Stimulated activated CD4-positive, alpha-beta T cell treated with anti-CD3 and anti-CD28 coated beads, Interleukin-2, amount 100 ng/mL, for 24 hours (primary cell): ENCODE measurements at places on chromosomes 5 and 9.
A peak's percentile ranks its signal among the peaks of the same experiment; 100 is the strongest.

DNA sequence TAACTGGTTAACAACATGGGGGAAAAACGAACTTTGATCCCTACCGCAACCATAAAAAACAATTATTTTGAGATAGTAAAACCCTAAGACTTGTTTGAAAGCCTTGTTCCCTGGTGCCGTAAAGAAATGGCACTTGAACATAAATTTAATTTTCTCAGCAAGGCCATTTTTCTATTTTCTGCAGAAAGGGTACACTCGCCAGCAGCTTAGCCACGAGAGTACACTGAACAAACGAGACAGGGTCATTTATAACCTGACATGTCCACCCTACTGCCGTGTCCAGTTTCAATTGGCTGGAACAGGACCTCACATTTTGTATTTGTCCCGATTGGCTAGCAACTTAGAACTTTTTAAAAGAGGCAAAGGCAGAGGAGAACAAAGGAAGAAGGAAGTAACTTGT, 26.8 kb downstream of the FBXW11 start:
- no peak for DNase-seq

GRCh38 chr9:21806644-21807043, 4.2 kb downstream of the MTAP start:
- no peak for DNase-seq

GRCh38 chr5:14944350-14944739, 72.8 kb upstream of the ANKH start:
- no peak for DNase-seq

GRCh38 chr5:3331819-3332218, 263.8 kb upstream of the IRX1 start:
- DNase-seq = no peak

GRCh38 chr5:143051244-143052058, 281.3 kb downstream of the ARHGAP26 start:
- no peak for DNase-seq

- DNase-seq = peak; percentile 50
Measured at GRCh38 chr5:170254056-170254455, 21.3 kb downstream of the C5orf58 start.

- DNase-seq = no peak
Measured at GRCh38 chr5:16179936-16180788, 571 bp upstream of the MARCHF11 start.

DNA sequence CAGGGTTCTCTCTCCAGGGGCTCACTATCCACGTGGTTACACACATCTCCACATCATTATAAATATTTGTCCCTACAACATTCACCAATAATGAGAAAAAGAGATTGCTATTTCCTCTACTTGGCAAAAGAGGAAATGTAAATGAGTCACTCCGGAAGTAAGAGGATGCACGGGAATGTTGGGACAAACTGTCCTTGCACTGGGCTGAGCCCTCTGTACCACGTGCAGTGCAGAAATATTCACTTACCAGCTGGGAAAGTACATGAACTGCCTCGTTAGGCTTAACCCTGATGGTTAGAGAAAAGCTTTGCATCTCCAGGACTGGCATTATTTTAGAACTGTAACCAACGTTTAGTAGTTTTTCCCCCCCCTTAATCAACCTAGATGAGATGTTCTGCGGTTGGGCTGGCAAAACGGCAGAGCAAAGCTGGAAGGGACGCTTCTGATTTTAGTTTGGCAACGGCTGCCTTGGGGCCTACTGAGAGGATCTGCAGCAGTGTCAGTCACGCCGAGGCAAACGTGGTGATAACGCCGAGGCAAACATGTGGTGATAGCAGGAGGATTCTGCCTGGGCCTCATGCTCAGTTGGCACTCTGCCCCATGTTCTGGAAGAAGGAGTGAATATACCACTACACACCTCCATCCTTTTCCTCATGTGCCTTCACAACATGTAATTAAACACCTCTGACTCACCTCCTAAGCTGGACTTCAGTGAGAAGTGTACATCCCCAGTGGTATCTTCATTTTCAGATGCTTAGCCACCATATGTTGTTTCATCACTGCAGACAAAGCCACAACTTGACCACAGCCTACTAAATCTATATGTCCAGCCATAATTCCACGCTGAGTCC, 661.4 kb upstream of the KLF4 start:
- DNase-seq = no peak

- no peak for DNase-seq
Measured at GRCh38 chr9:136010615-136011361, 49.6 kb upstream of the UBAC1 start.

- DNase-seq = no peak
Measured at GRCh38 chr5:130206686-130207085, 302.4 kb downstream of the CHSY3 start.

GRCh38 chr9:114653556-114654159, 3.9 kb downstream of the TEX53 start:
- DNase-seq = peak; percentile 82

- DNase-seq = no peak
Measured at GRCh38 chr9:16184964-16185646, 632.3 kb downstream of the CCDC171 start.

DNA sequence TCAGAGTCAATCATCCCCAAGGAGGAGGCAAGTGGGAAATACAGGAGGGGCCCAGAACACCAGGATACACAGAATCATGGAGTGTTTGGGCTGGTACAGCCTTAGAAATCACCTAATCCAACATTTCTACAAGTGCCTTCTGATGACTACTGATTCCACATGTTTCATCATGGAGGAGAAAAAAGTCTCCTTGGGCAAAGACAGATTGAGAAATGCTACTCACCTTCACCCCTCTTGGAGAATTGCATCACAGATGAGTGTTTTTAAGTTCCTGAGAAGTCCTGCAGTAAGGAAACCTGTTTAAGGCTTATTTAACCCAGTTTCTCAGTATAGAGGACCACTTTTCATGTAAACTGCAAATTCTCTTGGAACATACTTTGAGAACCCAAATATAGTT, 2.2 kb upstream of the SLIT3 start:
- no peak for DNase-seq

DNA sequence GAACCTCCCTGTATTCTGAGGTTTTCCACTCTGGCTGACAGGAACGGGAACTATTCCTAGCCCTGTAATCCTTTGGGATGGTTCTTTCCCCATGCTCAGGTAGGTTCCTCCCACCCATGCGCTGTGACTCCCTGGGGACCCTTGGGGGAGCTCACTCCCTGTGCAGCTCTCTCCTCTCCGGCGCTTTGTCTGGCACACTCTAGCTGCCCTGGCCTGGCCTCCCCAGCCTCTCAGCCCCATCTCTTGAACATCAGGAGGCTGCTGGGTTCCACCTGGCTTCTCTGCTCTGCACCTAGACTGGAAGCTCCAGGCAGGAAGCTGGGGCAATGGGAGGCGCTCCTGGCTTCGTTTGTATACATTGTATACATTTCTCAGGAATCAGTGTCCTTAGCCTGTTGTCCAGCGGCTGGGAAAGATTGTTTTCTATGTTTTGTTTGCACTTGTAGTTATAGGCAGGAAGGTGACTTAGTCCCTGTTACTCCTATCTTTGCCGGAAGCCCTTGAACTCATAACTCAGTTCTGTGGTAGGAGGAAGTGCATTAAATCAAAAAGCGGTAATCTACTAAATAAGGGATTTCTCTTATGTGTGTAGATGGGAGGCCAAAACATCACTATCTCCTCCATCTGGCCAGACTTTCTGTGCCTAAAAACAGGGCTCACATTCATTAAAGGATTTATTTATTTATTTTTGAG, 20.4 kb downstream of the SLC25A25 start:
- no peak for DNase-seq

- no peak for DNase-seq
Measured at GRCh38 chr9:135811801-135812200, 95.5 kb downstream of the CAMSAP1 start.

DNA sequence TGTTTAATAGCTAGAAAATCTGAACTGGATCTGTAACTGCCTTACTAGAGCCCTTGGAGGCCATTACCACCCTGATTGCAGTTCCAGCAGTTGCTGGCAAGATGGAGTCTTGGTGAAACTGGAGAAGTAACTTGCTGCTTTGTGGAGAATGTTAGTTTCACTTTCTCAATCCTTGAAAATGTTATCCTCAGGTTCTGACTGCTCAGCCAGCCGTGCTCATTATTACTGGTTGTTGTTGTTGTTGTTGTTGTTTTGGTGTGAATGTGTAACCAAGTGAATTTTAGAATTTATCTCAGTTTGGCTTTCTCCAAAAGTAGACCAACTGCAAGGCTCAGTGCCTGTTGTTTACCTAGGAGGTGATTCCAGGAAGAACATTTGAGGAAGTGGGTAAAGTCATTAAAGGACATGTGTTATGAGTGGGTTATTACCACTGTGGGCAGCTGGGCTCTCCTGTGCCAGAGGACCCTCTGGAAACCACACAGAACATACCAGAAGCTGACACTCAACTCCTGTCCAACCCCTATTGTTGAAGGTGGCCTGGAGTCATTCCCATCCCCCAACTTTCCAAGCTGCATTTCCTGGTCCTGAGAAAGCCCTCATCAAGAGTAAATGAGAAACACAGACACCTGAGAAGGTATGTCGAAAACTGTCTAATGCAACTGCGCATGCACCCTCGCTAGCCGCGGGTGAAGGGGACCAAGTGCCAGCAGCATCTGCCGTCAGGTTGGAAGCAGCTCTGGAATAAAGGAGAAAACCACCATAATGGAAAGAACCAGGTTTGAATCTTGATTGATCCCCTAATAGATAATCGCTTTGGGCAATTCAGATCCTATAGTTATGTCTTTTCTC, 111.6 kb downstream of the CMYA5 start:
- DNase-seq = no peak

- DNase-seq = peak; percentile 97
Measured at GRCh38 chr9:137459152-137459600, at the start of gene NSMF. NSMF (minus strand) TSS chr9:137459334; CDS start chr9:137459102, 232 bp downstream.

GRCh38 chr9:86043999-86044398, 55.4 kb downstream of the GOLM1 start:
- no peak for DNase-seq

- DNase-seq = no peak
Measured at GRCh38 chr5:105530716-105531261, 1968.2 kb upstream of the NUDT12 start.

DNA sequence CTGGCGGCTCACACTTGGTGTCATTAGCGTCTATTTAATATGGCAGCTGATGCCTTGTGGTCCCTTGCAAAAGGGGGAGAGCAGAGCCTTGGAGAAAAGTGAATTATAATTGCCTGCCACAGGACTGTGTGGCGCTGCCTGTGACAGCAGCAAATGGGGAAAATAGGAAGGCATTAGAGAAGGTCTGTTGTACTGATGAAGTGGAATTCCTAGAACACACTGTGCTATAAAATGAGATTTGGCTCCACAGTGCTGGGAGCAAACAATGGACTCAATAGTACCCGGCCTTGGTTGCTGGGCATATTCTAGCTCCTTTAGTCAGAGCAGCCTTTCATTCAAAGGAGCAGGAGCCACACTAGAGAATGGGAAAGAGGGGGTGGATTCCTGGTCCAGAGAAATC, 21.3 kb downstream of the SEMA6A start:
- no peak for DNase-seq

DNA sequence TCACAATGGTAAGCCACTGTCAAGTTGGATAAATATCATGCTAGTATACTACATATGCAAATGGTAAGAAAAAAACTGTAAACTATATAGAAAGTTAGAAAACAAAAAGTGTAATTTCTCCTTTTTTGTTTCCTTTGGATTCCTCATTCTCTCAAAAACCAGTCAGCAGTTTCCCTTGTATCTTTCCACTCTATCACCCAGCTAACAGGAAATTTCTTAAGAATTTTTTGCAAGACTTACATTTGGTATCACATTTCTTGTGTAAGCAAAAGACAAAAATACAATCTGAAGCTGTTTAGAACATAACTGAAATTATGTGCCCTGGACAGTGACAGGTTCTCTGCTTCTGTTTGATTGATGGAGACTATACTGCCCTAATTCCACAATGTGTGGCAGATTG, 25.2 kb upstream of the MSH3 start:
- no peak for DNase-seq

DNA sequence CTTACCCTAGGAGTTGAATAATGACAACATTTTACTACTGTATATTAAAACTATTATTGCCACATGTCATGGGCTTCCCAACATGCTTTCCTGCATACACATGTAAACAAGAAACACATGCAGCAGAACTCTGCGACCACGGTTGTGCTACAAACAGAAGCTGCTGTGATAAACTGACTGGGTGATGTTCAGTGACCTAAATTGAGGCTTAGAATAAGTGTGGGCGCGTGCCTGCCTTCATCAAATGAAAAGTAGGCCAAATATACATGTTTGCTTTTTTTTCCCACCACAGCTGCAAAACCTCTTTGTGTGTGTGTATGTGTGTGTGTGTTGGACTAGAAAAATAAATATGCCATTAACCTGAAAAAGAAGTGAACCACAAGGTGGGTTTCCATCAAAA, 1202.1 kb downstream of the PTPRD start:
- DNase-seq = no peak

- DNase-seq = no peak
Measured at GRCh38 chr5:141695627-141696215, 13.7 kb upstream of the ARAP3 start.

GRCh38 chr9:107188376-107188775, 94.7 kb upstream of the RAD23B start:
- no peak for DNase-seq

GRCh38 chr9:127523312-127523851, 72.1 kb downstream of the LRSAM1 start:
- DNase-seq = peak; percentile 37

GRCh38 chr5:156155598-156155997, 171.4 kb upstream of the SGCD start:
- DNase-seq = no peak

DNA sequence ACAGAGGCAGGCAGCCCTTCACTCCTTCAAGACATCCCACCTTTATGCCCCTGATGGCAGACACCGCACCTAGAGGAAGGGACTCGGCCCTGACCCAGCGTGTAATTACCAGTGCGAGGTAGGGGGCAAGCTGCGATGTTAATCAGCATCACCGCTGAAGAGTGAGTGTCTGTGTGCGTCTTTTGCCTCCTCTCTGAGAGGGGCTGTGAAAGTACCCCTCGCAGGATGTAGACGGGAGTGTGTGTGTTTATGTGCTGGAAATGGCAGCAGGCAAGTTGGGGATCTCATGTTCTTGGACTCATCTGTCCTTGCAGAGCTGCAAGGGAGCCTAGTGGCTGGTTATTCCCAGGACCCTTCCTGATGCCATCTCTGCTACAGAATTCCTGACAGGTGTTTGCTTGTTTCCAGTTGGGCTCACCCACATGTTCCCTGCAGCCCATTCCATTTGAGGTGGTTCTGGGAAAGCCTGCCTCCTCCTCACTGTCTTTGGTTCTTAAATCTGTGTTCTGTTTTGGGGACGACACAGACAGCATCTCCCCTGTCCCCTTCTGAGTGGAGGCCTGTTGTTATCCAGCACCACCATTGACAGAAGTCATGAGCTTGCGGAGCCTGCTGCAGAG, 70.5 kb downstream of the ZNF618 start:
- no peak for DNase-seq

GRCh38 chr5:59487068-59487686, 406.3 kb downstream of the PDE4D start:
- no peak for DNase-seq

DNA sequence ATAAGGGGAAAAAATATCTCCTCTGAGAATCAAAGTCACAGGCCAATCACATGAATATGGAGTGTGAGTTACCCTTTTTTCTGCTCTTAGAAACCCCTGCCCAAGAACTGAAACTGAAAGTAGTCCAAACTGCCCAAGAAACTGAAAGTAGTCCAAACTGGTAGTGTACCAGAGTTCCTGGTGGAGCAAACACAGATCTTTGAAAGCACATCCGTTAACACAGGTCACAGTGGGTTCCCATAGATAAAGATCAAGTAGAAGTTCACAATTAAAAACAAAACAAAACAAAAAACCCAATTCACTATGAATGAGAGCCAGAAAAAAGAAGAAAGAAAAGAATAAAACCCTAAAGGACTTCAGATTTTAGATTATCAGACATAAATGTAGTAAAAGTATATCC, 332.4 kb upstream of the EFNA5 start:
- DNase-seq = no peak

- no peak for DNase-seq
Measured at GRCh38 chr5:150787656-150788055, 9.1 kb downstream of the SMIM3 start.
